ENCODE measurements at places on chromosomes 4 and X.

GRCh38 chr4:88672987-88673386 is 24.6 kb downstream of the NAP1L5 start:
- DNase-seq: no peak

DNA sequence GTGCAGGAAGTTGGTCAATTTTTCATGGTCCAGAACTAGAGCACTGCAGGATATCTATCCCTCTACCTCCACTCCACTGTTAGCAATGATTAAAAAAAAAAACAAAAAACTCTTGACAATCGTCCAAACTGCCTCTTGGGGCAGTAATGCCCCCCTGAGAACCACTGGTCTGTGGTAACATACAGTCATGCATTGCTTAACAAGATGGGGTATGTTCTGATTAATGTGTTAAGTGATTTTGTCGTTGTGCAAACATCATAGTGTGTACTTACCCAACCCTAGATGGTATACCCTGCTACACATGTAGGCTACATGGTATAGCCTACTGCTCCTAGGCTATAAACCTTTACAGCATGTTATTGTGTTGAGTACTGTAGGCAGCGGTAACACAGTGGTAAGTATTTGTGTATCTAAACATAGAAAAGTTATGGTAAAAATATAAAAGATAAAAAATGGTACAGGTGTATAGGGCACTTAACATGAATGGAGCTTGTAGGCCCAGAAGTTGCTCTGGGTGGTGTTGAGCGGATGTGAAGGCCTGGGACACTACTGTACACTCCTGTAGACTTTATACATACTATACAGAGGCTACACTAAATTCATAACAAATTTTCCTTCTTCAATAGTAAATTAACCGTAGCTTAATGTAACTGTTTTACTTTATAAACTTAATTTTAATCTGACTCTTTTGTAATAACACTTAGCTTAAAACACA is 34.1 kb downstream of the ART3 start:
- DNase-seq: no peak

GRCh38 chr4:147050356-147050765 is 104.7 kb upstream of the TTC29 start:
- no peak for DNase-seq

DNA sequence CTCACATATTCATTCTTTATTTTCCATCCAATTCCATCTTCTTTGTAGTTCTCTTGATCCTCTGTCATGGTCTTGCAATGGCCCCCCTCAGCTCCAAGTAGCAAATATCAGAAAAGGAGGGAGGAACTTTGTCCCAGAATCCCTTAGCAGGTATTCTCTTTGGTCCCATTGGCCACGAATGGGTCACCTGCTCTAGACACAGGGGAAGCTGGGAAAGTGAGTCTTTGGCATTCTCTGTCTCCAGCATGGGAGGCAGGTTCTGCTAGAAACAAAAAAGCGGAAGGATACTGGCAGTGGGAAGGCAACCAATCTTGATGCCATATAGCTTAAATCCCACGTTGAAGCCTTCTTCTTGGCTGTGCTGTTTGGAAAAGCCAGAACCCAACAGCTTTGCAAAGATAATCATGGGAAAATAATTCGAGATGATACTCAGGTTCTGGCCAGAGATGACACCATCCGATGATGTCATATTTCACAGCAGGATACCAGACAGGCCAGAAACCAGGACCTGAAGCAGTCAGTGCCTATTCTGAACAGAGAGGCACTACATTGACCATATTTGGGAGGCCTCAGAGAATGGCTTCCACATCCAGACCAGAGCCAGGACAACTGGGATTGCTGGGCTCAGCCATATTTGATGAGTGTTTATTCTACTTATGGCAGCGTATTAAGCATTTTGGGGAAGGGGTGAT is 110.4 kb upstream of the ATXN3L start:
- no peak for DNase-seq

DNA sequence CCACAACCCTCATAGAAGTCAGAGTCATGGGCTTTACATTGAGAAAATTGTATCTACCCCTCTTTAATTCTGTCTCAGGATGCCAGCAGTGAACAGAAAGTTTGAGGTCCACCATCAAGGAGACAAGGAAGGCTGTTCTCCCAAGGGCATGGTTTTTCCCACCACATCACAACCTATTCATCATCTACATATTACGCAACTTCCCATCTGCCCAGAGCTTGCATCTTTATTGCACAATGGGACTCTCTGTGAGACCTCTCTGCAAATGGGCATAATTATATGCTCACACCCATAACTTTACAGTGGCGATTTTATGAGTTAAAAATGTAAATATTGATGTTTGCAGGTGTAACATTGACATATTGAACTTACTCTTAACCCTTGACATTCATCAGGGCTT is 38.9 kb downstream of the PAGE2 start:
- DNase-seq: no peak

GRCh38 chr4:156503119-156503518 is 468.5 kb downstream of the PDGFC start:
- DNase-seq: no peak

DNA sequence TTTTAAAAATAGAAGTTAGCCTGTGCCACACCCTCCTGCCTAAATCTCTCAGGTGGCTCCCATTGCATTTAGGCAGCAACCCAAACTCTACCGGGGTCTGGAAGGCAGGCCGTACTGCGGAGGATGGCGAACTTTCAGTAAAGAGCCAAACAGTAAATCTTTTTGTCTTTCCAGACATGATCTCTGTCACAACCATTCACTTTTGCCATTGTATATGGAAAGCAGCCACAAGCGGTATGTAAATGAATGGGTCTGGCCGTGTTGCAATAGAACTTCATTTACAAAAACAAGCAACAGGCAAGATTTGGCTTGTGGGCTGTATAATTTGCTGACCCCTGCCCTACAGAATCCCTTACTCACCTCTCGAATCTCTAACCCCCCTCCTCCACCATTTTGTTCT is 3.3 kb downstream of the RADX start:
- DNase-seq: no peak

DNA sequence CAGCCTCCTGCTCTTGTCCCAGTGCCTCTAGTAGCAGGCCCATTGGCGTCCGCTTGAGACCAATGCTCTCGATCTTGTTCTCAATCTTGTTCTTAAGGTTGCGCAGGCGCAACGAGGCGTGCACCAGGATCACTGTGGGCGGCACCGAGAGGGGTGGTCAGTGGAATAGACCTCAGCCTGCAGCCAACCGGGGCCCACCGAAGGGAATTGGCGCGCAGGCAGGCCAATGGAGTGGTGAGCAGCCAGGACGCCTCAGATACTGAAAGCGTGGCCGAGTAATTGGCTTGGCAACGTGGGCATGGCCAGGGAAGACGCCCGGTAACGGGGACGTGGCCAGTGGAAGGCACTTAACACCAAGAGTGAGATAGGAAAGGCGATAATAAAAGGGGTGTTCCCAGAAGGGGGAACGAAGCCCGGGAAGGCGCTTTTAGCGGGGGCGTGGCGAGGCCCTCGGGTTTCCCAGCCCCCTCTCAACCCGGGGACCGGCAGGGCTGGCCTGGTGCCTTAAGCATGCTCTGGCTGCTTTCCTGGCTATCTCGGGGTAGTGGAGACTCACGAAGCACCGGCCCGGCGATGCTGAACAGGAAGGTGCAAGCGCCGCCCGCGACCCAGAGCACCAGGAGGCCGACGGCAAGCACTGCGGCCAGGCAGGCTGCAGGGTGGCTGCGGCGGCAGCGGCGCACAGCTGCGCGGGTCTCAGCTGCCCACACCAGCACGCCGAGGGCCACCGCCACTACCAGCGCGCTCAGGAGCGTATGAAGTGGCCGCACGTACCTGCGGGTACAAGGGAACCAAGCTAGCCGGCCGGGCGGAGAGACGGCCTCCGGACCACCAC is 1.7 kb downstream of the PRAF2 start:
- DNase-seq: no peak

GRCh38 chr4:3037957-3038461 is 36.3 kb downstream of the HTT-AS start:
- no peak for DNase-seq

GRCh38 chr4:101306764-101307615 is 40.3 kb downstream of the PPP3CA start:
- no peak for DNase-seq

DNA sequence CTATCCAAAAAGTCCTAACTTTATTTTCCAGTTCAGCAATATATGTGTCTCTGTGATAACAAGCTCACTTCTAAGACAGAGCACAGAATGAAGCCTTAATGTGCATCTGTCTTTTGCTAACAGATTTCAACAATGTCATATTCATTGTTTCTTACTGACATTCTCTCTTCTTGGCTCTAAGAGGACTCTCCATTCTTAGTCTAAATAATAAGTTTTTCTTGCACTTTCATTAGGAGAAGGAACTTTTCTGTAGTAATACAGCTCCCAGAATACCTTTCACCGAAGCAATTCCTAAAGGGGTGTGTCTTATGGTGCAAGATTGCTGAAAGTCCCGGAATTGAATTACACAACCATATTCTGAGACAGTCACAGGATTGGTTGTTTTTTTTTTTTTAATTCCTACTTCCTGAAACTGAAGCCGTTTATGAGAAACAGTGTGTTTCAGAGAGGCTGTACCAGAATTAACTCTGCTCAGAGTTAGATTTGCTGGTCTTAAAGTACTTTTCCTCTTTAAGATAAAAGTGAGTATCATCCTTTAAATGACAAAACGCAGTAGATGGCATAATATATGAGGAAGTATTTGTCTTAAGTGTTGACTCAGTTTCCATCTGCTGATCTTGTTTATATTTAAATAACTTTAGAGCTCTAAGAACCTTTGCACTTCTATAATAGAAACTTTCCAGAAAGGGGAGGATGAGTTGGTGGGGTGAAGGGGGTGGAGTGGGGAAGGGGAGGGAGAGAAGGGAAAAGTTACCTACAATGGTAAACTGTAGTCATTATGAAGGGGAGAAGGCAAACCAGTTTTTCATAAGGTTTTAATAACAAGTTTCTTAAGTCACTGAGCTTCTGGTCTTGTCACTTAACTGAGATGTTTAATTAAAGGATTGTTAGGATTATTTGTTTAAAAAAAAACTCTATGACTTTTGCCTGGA is at the start of gene ALPK1:
TSS of gene ALPK1 (plus strand) at position 421 of the 932 bp plus-strand sequence.
- DNase-seq: no peak

DNA sequence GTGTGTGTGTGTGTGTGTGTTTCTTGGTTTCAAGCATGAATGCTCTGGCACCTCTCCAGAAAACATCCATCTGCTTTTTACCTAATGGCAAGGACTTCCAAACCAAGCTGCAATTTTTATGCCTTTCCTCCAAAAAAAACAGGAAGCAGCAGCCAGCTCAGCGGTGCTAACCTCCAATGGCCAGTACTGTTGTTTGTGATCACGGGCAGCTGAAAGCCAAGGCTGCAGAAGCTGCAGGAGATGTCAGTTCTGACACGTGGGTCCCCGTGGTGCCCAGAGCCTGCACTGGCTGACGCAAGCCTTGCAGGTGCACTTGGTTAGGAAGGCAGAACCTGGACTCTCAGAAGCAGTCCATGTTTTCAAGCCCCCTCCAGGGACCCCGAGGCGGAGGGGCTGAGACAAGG is 313.6 kb upstream of the DDX53 start:
- no peak for DNase-seq

DNA sequence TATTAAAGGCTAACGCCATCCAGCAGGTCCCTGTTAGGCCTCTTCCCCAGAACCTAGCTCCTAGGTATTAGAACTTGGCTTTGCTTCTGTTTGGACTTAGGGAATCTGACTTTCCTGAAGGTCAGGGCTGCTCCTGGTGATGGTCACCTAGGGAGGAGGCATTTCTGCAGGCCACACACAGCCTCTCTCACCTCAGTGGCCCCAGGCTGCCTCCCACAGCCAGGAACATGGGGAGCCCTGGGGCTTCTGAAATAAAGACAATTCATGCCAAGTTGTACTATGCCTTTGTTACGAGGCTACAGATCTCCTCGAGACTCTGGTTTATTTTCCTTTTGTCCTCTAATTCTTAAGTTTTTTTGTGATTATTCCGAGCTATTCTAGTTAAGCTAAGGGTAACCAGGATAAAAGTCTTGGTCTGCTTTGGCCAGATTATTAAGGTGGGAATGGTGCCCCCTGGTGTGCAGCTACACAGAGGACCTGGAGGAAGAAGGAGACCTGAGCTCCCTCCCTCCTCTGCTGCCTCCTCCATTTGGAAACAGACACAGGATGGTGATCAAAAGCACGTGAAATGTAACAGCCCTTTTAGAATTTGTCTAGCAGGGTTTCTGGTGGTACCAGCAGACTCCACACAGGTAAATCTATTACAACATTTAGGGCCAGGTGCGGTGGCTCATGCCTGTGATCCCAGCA is 131.0 kb downstream of the DCLK2 start:
- no peak for DNase-seq

DNA sequence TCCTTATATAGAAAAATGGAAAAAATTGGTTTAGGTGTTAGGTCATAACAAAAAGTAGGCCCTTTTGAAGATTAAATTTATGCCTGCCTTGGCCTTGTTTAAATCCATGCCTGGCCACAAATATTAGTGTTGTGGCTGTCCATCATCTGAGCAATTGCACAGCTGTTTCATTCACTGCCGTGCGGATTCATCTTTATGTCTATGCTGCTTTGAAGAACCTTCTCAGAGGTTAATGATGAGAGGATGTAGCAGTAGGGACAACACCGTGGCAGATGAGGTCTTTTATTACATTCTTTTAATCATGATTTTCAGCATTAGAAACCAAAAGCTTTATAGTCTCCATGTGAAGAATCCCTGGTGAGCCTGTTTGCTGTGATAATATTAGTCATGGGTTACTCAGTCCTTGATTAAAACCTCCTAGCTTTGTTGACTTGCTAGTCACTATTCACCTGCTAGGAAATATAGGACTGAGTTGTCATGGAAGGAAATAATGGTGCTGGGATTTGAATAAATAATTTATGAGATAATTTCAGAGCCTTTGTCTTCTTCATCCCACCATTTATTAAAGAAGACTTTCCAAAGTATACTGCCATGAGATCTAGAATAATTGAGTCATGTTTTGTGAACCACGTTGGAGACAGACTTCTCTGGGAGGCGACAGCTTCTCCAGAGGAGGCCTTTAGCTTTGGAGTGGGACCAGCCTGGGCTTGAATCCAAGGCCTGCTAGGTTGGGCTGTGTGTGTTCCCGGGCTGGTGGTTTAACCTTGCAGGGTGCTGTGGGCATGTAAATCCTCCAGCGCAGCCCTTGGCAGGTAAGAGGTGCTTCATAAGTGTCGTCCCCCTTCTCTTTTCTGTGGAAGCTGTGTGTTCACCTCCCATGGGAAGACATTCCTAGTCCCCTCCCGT is 53.5 kb downstream of the PTTG2 start:
- no peak for DNase-seq

- no peak for DNase-seq
These were observed 36.4 kb downstream of the EDA2R start for GRCh38 chrX:66602381-66602938.

DNA sequence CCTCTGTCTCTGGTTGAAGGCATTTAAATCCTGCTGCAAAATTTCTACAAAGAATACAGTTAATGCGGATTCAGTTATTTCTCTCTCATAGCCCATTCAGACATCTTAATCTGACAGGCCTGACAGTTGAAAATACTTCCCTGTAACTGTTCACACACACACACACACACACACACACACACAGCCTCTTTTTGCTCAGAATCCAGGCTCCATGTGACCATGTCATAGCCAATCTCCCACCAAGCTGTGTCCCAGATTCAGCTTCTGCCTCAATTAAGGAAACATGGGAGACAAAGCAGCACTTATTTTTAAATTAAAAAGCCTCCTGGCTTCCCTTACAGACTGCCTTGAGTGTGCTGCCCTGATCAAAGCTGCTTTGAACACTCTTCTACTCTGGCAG is 49.3 kb upstream of the EFHC2 start:
- no peak for DNase-seq

- DNase-seq: no peak
These were observed 89.4 kb downstream of the IRF2 start for GRCh38 chr4:184384810-184385557.

All from T-helper 9 cell (primary cell).